ENCODE measurements at places on chromosomes 2 and 18. TPM values are rescaled to one million over a fixed set of nuclear protein-coding genes. Genes with fewer than 3 reads are reported as not detected.
A peak's percentile ranks its signal among the peaks of the same experiment; 100 is the strongest.

ATG16L1 gene
- 30.7 TPM for total RNA-seq

PTGR3 gene
- total RNA-seq, result 12.7 TPM

- H3K4me1 ChIP-seq, result peaks cover 48% of the 10 kb centered on the region
- no peak overlapping the region for H3K4me3 ChIP-seq
- DNase-seq, result peak; percentile 80
- H3K27me3 ChIP-seq, result no peaks in the 10 kb centered on the region
Measured at GRCh38 chr2:237196866-237197618, 111.4 kb downstream of the COPS8 start.

ST8SIA5 gene
- 0.36 TPM for total RNA-seq

- no peaks in the 10 kb centered on the region for H3K27me3 ChIP-seq
- peaks cover 4% of the 10 kb centered on the region for H3K4me1 ChIP-seq
- H3K4me3 ChIP-seq, result no peak overlapping the region
- H3K36me3 ChIP-seq, result no peaks in the 10 kb centered on the region
- DNase-seq, result no peak
- H3K27ac ChIP-seq, result no peak overlapping the region
Measured at GRCh38 chr2:70685771-70686171, 82.2 kb downstream of the ADD2 start.

GRCh38 chr2:73877071-73877802 is 15.6 kb upstream of the ACTG2 start:
- H3K4me1 ChIP-seq, result no peaks in the 10 kb centered on the region
- no peaks in the 10 kb centered on the region for H3K36me3 ChIP-seq
- no peak overlapping the region for H3K4me3 ChIP-seq
- DNase-seq, result no peak
- H3K27me3 ChIP-seq, result no peaks in the 10 kb centered on the region
- H3K27ac ChIP-seq, result no peak overlapping the region

PJVK gene
- total RNA-seq, result 2.4 TPM

Data from astrocyte (in vitro differentiated cells and primary cell).